ENCODE measurements at places on chromosomes 6 and 20. TPM values are rescaled to one million over a fixed set of nuclear protein-coding genes. Genes with fewer than 3 reads are reported as not detected.

DNA sequence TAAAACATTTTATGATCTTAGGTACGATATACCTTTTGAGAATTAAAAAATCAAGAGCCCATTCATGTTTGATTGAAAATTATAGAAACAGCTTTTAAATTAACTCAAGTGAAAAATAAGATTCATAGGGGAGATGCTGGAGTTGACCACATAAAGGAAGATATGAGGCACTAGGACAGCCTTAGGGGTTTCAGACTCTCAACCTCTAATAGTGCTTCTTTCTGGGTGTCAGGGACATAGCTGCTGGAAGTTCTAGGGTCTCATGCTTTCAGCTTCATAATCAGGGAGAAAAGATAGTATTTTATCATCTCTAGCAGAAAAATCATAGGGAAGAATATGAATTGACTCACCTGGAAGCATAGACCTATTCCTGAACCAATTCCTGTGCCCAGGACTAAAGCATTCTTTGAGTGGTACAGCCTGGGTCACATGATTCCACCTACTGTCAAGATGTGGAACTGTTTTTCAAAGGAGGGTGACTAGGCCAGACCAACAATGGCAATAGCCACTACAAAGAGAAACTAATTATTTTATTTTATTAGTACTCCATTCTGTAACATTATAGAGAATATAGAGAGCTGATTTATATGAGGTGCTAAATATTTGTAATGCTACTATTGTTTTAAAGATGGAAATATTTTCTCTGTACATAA lies 27.8 kb upstream of the CENPW start:
- H3K36me3 ChIP-seq, result no peaks in the 10 kb centered on the region
- no peaks in the 10 kb centered on the region for H3K27me3 ChIP-seq
- no peak overlapping the region for H3K27ac ChIP-seq
- no peak for DNase-seq
- no peaks in the 10 kb centered on the region for H3K4me1 ChIP-seq

DNA sequence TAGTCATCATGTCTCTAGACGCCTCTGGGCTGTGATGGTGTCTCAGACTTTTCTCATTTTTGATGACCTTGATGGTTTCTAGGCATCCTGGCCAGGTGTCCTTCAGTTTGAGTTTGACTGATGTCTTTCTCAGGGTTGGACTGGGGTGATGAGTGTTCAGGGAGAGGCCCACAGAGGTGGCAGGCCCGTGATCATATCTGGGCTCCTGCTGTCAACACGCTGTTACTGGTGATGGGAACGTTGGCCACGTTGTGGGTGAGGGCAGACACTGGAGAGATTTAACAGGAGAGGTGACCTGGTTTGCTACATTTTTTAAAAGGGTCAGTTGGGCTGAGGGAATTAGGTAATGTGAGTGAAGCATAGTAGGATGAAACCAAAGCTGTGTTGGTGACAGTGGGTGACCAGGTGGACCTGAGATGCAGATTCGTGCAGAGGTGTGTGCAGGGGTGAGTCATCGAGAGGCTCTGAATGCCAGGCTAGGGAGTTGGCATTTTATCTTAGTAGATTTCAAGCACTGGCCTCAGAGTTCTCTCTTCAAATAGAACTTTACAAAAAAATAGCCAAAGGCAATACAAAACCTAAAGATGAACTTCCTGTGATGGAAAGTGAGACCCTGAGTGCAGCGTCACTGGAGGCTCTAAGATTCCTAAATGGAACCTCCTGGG lies 174.1 kb downstream of the CDH26 start:
- H3K36me3 ChIP-seq, result no peaks in the 10 kb centered on the region
- no peaks in the 10 kb centered on the region for H3K27me3 ChIP-seq
- DNase-seq, result no peak
- H3K4me3 ChIP-seq, result no peak overlapping the region
- H3K27ac ChIP-seq, result no peak overlapping the region

DNA sequence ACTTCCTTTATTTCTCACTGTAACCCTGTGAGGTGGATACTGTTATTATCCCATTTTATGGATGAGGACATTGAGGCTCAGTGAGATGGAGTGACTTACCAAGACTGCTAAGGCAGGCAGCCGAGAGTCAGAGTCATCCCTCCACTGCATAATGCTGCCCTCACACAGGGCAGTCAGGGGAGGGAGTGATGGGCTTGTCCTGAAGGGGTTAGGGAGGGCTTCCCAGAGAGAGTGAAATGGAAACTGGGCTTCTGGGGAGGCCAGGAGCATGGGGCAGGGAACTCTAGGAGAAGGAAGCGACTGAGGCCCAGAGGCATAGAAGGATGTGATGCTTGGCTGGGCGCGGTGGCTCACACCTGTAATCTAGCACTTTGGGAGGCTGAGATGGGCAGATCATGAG lies 31.1 kb downstream of the TM9SF4 start:
- no peaks in the 10 kb centered on the region for H3K4me1 ChIP-seq
- DNase-seq, result no peak
- no peak overlapping the region for H3K4me3 ChIP-seq
- H3K36me3 ChIP-seq, result peaks cover 27% of the 10 kb centered on the region
- no peak overlapping the region for H3K27ac ChIP-seq

DNA sequence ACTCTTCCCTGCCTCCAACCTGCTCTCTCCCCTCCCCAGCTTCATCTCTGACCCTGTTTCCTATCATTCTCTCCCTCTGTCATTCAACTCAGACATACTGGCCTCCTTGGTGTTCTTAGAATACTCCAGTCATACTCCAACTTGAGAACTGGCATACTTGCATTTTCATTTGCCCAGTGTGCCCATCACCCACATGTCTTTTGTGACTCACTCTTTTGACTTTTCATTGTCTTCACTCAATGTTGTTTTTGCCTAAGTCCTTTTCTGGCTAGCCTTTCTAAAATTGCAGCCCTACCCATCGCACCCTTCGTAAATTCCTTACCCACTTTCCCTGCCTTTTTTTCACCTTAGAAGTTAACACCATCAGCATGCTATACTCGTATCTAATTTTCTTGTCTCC lies 77.0 kb upstream of the CD2AP start:
- DNase-seq, result no peak
- no peak overlapping the region for H3K4me3 ChIP-seq
- no peak overlapping the region for H3K27ac ChIP-seq

GRCh38 chr6:75642311-75642710 lies 40.6 kb downstream of the SENP6 start:
- peaks cover 14% of the 10 kb centered on the region for H3K36me3 ChIP-seq
- no peaks in the 10 kb centered on the region for H3K27me3 ChIP-seq
- H3K27ac ChIP-seq, result no peak overlapping the region
- no peak for DNase-seq
- H3K4me3 ChIP-seq, result no peak overlapping the region

- no peak for DNase-seq
- H3K4me3 ChIP-seq, result no peak overlapping the region
- H3K27me3 ChIP-seq, result no peaks in the 10 kb centered on the region
- H3K27ac ChIP-seq, result no peak overlapping the region
- H3K36me3 ChIP-seq, result no peaks in the 10 kb centered on the region
Measured at GRCh38 chr20:17809362-17810061, 109.7 kb downstream of the BANF2 start.

- no peak overlapping the region for H3K27ac ChIP-seq
- no peaks in the 10 kb centered on the region for H3K36me3 ChIP-seq
- DNase-seq, result no peak
Measured at GRCh38 chr6:54074578-54075195, 36.6 kb upstream of the MLIP start.

The BCAS1 gene
- 0.16 TPM for total RNA-seq

The BAG2 gene
- total RNA-seq, result 5.1 TPM

The SERINC3 gene
- total RNA-seq, result 75.7 TPM

The PTGIS gene
- not detected for total RNA-seq

The HLA-DRB1 gene
- 52.1 TPM for total RNA-seq

The RAMACL gene
- total RNA-seq, result 1.2 TPM

Measured in naive thymus-derived CD4-positive, alpha-beta T cell (primary cell).